ENCODE measurements at places on chromosomes 2 and 18. TPM values are rescaled to one million over a fixed set of nuclear protein-coding genes. Genes with fewer than 3 reads are reported as not detected.

GRCh38 chr2:159128191-159128590 is 158.3 kb downstream of the WDSUB1 start:
- DNase-seq, result no peak

GRCh38 chr18:29164020-29164706 is 987.2 kb upstream of the CDH2 start:
- DNase-seq, result no peak

DNA sequence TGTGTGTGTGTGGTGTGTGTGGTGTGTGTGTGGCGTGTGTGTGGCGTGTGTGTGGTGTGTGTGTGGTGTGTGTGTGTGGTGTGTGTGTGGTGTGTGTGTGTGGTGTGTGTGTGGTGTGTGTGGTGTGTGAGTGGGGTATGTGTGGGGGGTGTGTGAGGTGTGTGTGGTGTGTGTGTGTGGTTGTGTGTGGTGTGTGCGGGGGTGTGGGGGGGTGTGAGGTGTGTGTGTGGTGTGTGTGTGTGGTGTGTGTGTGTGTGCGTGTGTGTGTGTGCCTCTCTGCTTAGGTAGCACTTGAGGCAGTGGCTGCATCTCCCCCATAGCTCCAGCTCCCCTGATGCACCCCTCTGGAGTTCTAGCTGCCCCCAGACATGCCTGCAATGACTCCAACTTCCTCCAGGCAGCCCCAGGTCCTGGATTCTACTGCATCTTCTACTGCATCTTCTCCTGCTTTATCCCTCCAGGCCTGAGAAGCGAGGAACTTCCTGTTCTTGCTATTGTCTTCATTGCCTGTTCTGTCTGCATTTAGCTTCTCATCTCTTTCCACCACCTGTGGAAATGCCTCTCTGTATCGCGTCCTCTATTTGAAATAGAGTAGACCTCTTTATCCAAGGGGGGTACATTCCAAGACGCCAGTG is 22.2 kb upstream of the MLPH start:
- no peak for DNase-seq

DNA sequence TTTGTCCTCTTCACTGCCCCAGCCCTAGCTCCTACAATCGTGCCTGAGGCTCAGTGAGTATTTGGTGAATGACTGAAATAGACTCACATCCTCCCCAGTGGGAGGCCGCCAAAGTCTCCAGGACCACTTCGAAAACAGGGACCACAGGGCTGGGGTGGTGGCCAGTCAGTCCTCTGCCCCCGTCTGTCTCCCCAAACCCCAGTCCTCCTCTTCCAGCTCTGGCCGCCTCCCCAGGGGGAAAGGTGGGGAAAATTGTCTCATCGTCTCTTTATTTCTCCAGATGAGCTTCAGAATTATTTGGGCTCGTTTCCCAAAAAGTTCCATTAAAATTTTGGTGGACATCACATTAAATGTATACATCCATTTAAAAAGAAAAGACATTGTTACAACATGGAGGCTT is 43.5 kb downstream of the NPPC start:
- DNase-seq, result no peak

DNA sequence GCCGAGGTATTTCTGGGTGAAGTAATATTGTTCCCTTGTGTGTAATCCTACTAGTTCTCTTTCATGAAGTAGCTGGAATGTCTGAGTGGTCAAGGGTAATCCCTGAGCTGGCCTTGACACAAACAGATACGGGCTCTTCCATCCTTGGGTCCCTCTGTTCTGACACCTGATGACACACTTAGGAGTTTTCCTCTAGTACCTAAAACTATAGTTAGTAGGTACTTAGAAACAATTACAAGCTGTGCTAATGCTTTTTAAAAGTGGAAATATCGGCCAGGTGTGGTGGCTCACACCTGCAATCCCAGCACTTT is 59.2 kb upstream of the IL1R1 start:
- no peak for DNase-seq

- no peak for DNase-seq
Observed at GRCh38 chr2:2653231-2653630, 322.2 kb upstream of the MYT1L start.

- DNase-seq, result no peak
Observed at GRCh38 chr2:83331810-83332209, 1127.3 kb downstream of the SUCLG1 start.

GRCh38 chr2:46699934-46700256 is 215.7 kb downstream of the MCFD2 start:
- no peak for DNase-seq

GRCh38 chr2:120858361-120859106 is 122.9 kb downstream of the GLI2 start:
- DNase-seq, result no peak

- DNase-seq, result no peak
Observed at GRCh38 chr18:79936641-79937040, 14.8 kb downstream of the SLC66A2 start.

DNA sequence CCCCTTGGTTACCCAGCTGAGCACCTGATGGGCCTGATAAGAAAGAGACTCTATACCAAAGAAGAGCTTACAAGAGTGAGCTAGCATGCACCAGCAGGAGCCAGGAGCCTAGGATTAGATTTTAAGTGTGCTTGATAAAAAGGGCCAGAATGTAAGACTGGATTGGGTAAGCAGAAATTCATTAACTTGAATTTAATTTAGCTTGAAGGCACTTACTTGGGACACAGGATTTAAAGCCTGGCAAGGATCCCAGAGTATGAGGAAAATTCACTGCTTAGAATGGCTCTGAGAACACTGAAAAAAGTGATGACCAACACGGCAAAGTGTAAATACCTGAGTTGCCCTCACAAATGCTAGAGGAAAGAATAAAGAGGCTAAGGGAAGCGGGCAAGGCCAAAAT is 91.3 kb upstream of the RBBP8 start:
- DNase-seq, result no peak

DNA sequence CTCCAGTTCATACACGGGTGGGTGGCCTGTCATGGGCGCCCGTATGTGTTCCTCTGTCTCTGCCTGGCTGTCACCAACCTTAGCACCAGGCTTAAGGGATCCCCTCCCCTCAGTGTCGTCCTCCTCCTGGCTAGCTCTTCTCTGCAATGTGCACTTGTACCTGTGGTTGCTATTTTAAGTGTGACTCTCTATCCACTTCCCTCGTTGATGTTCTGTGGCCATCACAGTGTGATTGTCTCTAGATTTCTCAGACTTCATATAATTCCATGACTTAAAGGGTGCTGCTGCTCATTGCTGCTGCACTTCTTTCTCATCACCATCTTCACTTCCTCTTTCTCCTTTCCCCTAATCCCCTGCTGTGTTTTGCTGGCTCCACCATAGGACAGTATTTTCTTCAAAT is 143.4 kb downstream of the EML6 start:
- no peak for DNase-seq

DNA sequence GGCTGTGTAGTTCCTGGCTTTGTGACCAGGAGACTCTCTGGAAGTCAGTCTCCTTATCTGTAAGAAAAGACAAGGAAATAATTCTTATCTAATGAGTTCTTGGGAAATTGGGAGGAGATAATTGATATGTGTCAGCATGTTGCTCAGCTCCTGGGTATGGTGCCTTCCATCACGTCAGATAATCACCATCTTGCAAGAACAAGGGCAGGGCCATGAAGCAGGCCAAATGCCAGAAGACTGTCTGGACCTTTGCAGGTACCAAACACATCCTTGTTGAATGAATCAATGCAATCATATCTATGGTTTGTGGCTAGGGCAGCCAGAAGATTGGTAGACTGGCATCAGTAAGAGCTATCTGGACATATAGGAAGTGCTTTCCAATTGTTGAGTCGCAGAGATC is 473.5 kb downstream of the TNS1 start:
- DNase-seq, result no peak

DNA sequence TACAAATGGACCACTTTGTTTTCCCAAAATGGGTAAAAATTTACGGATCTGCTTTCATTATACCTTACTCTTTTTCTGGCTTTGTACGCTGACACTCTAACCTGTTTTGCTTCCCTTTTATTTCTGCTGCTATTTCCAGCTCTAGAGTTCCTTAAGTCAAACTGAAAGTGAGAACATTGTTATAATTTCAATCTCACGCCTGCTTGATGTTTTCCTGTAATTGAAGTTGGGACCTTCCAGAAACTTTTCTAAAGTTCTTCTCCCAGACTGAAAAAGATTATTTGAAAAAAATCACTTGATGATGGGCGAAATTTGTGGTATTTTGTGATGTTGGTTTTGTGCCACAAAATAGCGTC is 1.8 kb downstream of the GLS start:
- DNase-seq, result no peak

- DNase-seq, result no peak
Observed at GRCh38 chr2:237660381-237660900, 33.1 kb downstream of the LRRFIP1 start.

GRCh38 chr18:34909637-34910364 is 131.4 kb upstream of the MAPRE2 start:
- DNase-seq, result peak; percentile 10

- DNase-seq, result no peak
Observed at GRCh38 chr2:27889774-27890145, 427 bp downstream of the RBKS start.

GRCh38 chr2:194700726-194701125 is 956.3 kb upstream of the SLC39A10 start:
- DNase-seq, result no peak

GRCh38 chr2:134630504-134631159 is 88.2 kb downstream of the TMEM163 start:
- no peak for DNase-seq

NBAS gene
- total RNA-seq, result 31.5 TPM

AQP12A gene
- not detected for total RNA-seq

PROC gene
- total RNA-seq, result not detected

C1GALT1C1L gene
- total RNA-seq, result 0.95 TPM

XDH gene
- not detected for total RNA-seq

C2orf78 gene
- total RNA-seq, result not detected
